A172 (cell line): ENCODE measurements at places on chromosomes 12 and 14. TPM values are rescaled to one million over a fixed set of nuclear protein-coding genes. Genes with fewer than 3 reads are reported as not detected.

Gene PAWR
- 63.2 and 75.2 TPM in 2 replicates for total RNA-seq

Gene A2ML1
- not detected in 2 replicates for total RNA-seq

Gene TSFM
- 51.0 and 54.8 TPM in 2 replicates for total RNA-seq

Gene NRIP2
- total RNA-seq: not detected in 2 replicates

Gene MYRFL
- not detected in 2 replicates for total RNA-seq

DNA sequence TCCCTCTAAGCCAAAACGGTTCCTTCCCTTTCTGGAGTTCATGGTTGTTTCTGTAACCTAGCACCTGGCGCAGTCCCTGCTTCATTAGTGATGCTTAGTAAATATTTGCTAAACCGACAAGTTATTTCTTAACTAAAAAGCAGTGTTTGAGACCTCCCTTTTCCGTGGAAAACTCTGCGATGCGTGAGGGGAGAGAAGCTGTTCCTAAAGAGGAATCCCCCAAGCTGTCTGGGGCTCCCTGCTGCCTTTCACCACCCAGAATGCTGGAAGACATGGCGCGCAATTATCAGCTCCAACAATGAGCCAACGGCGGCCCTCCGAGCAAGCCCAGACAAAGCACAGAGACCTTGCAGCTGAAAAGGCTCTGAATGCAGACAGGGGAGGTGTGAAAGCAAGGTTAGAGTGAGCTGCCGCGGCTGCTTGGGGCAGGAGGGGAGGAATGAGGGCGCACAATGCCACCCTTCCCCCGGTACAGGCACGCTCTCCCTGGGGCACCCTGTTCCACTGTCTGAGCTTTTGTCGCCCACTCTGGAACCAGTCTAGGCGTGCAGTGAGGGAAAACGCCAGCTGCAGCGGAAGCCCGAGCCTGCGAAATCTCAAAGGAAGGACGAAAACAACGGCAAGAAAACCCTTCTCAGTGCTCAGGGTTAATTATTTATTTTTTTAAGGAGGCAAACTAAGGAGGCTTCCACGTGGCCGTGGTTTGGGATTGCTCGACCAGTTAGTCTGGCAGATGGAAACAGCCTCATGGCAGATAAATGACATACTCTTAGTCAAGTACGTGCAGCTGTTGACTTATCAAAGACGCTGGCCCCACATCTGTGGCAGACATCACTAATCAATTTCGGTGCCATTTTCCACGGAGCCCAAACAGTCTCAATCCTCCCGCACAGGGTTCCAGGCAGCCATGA, 66.3 kb downstream of the RBM19 start:
- no peak for DNase-seq

DNA sequence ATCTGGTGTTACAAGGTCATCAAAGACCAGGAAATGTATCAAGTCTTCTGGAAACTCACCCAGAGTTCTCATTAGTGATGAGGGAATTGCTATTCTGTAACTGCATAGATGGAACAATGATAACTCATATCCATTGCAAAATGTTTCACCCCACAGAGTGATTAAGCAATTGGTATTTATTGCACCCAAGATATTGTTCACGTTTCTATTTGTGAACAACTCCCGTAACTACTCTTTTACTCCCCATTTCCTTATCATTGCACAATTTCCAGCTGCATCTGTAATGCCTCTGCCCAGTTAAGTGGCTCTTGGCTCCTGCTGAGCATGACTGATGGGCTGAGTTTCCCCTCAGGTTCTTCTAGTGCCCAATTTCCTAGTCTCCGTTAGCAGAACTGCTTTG, 108.7 kb upstream of the PRICKLE1 start:
- no peak for DNase-seq

- peak; percentile 70 for DNase-seq
Measured at GRCh38 chr12:95205685-95206084, 11.6 kb downstream of the FGD6 start.

GRCh38 chr12:132492522-132492921, 2.6 kb downstream of the FBRSL1 start:
- DNase-seq: no peak

- no peak for DNase-seq
Measured at GRCh38 chr14:31278883-31279282, 71.3 kb upstream of the HECTD1 start.
